ENCODE measurements at places on chromosomes 16 and 17.

DNA sequence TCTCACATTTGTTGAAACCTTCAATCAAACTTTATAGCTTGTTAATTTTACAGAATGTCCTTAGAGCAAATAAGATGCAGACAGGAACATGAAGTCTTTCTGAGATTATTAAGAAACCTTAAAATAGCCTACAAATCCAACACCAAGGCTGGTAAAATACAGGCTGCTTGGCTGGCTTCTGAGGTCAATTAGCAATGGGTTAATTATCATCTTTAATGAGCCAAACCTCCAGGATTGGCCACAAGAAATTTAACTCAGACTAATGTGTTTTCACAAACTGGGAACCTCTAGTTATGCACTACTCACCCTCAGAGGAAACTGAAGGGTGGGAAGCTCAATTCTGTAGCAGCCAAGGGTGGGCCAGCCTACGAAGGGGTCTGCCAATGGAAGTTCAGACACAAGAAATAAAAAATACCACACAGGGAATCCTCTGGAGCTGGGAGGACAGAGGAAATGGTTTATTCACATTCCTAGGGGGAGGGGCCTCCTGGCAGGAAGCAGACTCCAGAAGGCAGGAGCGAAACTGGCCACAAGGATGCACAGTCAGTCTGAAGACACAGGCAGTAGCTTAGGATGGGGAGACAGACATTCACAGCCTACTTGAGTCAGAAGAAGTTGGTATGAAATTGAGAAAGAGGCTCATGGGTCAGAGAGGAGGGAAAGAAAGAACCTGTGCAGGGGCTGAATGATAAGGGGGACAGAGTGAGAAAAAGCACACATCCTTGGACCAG is 36.1 kb downstream of the HIC1 start:
- peak; percentile 80 for DNase-seq

- DNase-seq, result no peak
These were observed 2277.1 kb downstream of the TP53TG3F start for GRCh38 chr16:35736546-35736945.

DNA sequence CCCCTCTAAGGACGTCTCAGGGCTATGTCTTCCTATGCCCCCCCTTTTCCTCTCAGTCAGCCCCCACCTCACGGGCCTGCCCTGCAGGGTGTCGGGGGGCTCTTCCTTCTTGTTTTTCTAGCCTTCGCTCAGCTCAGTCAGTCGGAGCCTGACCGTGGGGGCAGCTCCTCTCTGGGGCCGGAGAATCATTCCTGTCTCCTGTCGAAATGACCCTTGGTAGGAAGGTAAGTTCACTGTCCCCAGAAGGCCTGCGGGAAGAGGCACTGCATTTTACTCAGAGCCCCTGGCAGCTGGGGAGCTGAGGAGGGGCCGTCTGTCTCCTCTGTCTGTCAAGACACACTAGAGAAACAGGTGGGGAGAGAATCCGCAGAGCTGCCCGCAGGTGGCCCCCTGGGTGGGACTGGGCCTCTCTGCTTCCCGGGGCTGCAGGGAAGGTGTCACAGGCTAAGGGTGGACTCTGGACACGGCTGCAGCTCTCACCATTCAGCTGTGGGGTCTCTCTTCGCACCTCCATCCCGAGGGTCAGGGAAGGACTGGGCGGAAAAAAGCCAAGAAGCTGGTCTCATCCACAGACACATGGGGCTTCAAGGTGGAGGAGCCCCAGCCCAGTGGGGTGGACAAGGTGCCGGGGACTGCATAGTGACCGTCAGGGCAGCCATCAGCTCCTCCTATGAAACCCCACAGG is 112.8 kb upstream of the TNRC6C start:
- no peak for DNase-seq

- peak; percentile 4 for DNase-seq
These were observed 3.6 kb downstream of the COG1 start for GRCh38 chr17:73196500-73196899.

- DNase-seq, result no peak
These were observed 3.4 kb downstream of the MNT start for GRCh38 chr17:2397247-2398171.

GRCh38 chr16:47057630-47057993 is 84.1 kb upstream of the DNAJA2 start:
- no peak for DNase-seq

GRCh38 chr16:52741351-52741750 is 194.4 kb upstream of the TOX3 start:
- DNase-seq, result no peak

GRCh38 chr17:43412166-43412565 is 13.4 kb downstream of the ARL4D start:
- DNase-seq, result no peak

DNA sequence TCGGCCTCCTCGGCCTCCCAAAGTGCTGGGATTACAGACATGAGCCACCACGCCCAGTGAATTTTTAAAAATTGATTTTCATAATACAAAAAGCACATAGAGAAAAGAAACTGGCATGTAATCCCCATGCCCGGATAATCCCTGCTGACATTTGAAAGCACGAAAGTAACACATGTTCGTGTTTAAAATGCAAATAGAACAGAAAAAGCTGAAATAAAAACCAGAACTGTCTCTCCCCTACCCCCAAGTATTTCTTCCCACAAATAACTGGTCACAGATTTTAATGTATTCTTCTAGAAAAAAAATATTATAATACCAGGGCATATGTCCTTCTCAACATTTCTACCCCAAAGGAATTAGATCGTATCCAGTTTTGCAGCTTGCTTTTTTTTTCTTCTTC is 222.9 kb downstream of the SLC39A11 start:
- no peak for DNase-seq

DNA sequence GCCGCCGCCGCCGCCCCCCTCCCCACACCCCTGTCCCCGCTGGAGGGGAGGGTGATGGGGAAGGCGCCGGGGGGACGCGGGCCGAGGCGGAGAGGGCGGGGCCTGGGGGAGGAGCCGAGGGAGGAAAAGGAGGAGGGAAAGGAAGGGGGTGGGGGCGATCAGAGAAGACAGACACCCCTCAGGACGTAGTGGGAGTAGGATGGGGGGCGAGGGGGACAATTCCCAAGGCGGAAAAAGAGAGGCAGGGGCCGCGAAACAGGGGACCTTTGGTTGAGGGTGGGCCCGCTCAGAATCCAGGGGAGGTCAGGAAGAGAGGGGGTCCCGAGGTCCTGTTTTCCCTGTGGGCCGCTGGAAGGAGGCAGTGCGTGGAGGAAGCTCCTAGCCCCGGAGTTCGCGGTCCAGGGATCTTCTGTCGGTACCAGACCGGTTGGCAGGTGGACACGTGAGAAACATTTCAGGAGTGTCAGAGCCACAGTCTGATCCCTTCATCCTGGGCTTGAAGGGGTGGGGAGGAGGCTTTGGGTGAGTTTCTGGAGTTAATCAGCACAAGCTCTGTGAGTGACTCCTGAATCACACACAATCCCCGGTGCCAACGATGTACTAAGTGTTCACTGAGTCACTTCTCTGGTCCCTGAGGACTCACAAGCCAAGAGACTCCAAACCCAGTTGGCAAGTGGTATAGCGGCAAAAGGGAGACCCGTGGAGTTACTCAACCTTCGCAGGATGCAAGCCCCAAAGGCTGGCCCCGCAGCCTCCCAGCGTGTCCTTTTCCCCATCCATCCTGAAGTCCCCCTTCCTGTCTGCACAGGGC is at the start of gene XYLT1:
Gene XYLT1, minus strand, starts transcription at position 53 of the 811 bp plus-strand sequence. CDS start 164 bp downstream, outside the sequence.
- peak; percentile 0 for DNase-seq

GRCh38 chr16:81738783-81739496 is 40.2 kb upstream of the PLCG2 start:
- no peak for DNase-seq

GRCh38 chr17:50679008-50679544 is 28.6 kb downstream of the ANKRD40 start:
- DNase-seq, result no peak

- DNase-seq, result no peak
These were observed 27.3 kb downstream of the HIC1 start for GRCh38 chr17:2082003-2082781.

DNA sequence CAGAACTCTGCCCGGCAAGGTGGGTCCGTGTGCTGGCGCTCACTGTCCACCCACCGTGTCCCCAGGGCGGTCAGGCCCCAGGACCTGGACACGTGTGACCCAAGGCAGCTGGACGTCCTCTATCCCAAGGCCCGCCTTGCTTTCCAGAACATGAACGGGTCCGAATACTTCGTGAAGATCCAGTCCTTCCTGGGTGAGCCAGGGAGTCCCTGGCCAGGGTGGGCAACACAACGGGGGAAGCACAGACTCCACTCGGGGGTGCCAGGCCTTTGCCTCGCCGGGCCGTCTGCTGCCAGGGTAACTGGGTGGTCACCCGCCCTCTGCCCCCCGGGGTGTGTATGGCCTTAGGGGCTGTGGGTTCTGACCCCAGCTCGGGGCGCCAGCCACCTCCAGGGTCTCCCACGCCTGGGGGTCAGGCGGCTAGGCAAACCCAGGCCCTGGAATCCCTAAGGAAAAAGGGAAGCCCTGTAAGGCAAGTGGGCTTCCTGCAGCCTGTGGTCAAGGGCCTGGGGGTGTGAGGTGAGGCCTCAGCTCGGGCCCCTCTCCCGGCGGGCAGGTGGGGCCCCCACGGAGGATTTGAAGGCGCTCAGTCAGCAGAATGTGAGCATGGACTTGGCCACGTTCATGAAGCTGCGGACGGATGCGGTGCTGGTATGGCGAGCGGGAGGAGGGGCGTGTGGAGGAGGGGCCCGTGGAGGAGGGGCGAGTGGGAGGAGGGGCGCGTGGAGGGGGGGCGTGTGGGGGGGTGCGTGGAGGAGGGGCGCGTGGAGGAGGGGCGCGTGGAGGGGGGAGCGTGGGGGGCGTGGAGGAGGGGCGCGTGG is 6.5 kb downstream of the MSLN start:
- DNase-seq, result no peak

DNA sequence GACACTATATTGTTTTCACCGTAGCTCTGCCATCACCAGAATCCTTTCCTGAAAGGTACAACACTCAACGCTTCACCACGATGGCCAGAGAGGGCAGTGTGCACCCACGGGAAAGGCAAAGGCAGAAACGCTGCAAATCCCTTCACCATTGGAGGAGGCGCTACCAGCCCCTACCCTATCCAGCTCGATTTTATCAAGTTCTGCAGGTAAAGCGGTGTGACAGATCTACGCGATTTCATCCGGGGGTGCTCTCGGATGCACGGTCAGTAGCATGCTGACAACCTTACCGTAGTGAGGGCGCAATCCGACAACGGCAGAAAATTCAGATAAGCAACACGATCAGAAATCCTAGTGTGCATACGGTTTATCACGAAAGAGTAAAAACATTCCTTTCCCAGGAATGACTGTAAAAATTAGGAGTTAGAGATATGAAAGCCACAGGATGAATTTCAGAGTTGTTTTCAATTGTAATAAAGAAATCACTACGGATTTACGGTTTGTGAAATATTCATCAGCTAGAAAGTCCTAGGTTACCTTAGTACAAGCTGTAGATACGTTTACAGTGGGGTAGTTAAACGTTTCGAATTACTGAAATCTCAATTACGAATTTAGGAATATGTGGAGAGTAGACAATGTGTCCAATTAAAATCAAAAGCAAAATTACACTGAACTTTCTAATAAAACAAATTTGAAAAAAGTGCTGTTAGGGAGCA is 1.8 kb downstream of the NETO2 start:
- DNase-seq, result peak; percentile 85

DNA sequence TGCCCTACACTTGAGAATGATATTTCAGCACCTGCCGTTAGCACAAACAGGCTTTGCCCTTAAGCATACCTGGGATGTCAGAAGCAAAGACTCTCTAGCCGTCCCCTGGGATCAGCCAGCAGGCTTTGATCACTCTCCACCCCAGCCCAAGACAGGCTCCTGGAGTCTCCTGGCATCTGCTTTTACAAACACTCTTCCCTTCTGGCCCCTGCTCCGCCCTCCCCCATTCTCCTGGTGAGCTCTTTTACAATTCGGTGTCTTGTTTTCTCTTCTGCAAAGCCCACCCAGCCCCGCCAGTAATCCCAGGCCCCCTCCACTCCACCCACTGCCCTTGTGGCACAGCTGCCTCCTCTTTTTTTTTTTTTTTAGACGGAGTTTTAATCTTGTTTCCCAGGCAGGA is 50.4 kb downstream of the KATNIP start:
- DNase-seq, result no peak

- no peak for DNase-seq
These were observed 47.4 kb upstream of the SMURF2 start for GRCh38 chr17:64709481-64709880.

GRCh38 chr17:66448026-66448639 is 145.7 kb downstream of the PRKCA start:
- DNase-seq, result no peak

DNA sequence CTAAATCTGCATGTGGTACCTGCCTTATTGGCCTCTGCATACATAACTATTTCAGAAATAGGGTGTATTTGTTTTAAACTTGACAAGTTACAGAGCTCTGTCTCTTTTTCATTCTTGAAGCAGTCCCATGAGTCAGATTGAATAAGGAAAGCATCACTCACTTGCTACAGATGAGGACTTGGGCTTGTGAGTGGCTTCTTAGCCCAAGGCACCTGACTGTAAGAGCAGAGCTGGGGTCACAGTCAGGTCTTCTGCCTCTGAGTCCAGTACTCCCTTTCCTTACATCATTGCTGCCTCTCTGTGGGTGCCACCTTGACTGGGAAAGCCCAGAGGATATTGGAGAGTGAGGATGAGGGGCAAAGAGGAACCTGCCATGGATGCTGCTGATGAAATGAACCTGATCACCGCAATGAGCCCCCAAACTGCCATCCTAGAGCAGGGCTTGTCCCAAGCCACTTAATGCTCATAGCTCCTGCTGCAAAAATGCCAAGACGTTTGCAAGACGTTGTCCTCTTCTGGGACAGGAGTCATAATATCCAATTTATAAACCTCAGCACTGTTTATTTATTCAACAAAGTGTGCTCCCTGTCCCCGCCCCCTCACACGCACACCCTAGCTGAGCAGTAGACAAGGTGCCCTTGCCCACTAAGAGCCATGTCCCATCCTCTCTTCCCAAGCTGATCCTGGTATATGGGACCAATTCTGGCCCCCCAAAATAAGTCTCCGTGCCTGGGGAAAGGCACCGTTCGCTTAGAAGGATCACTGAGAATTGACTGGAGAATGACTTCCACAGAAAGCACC is 74.1 kb downstream of the CCDC182 start:
- DNase-seq, result no peak

DNA sequence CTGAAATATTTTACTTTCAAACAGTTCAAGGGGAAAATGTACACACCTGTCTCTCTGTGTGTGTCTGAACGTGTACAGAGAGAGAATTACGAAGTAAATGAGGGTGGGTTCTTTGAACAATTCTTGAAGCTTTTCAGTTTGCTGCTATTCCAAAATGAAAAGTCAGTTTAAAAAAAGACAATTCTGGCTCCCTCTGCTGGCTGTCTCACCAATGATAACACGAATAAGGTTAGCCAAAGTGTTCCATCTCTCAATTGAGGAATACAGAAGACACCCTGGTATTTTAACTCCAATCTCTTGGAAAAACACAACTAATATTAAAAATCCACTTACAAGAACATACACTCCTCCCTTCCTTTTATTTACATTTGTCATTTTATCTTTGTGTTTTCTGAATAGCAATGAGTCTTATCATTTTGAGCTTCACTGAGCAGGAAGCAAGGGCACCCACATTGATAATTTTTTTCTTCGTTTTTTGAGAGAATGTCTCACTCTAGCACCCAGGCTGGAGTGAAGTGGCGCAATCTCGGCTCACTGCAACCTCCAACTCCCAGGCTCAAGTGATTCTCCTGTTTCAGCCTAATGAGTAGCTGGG is 20.5 kb downstream of the EFTUD2 start:
- DNase-seq, result peak; percentile 22

GRCh38 chr16:85169333-85170065 is 57.2 kb upstream of the CIBAR2 start:
- no peak for DNase-seq

GRCh38 chr16:50609471-50609870 is 61.3 kb downstream of the NKD1 start:
- DNase-seq, result no peak

All from kidney glomerular epithelial cell (primary cell).